ENCODE measurements at places on chromosomes 13 and 19.

DNA sequence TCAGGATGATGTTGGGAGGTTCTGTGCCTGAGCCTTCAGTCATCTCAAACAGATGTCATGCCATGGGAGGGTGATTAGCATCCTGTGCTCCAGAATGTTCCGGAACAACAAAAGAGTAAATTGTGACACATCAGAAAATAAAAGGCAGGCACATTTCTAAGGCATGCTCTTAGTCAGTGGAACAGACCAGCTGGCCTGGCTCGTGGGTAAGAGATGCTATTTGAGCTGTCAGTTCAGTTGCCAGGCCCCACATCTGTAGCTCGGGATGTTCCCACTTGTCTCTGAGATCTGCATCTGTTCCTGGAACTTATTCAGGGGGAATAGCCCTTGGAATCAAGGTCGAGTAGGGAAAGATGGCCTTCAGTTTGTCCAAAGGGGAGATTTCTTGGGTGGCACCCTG is 26.0 kb downstream of the OLFM4 start:
- no peak for DNase-seq

- no peak for DNase-seq
These were observed 673 bp downstream of the CTU1 start for GRCh38 chr19:51107406-51108065.

- DNase-seq, result no peak
These were observed 39.4 kb downstream of the ADPRHL1 start for GRCh38 chr13:113413898-113414282.

- DNase-seq, result no peak
These were observed 188.5 kb downstream of the FOXO1 start for GRCh38 chr13:40477623-40478608.

DNA sequence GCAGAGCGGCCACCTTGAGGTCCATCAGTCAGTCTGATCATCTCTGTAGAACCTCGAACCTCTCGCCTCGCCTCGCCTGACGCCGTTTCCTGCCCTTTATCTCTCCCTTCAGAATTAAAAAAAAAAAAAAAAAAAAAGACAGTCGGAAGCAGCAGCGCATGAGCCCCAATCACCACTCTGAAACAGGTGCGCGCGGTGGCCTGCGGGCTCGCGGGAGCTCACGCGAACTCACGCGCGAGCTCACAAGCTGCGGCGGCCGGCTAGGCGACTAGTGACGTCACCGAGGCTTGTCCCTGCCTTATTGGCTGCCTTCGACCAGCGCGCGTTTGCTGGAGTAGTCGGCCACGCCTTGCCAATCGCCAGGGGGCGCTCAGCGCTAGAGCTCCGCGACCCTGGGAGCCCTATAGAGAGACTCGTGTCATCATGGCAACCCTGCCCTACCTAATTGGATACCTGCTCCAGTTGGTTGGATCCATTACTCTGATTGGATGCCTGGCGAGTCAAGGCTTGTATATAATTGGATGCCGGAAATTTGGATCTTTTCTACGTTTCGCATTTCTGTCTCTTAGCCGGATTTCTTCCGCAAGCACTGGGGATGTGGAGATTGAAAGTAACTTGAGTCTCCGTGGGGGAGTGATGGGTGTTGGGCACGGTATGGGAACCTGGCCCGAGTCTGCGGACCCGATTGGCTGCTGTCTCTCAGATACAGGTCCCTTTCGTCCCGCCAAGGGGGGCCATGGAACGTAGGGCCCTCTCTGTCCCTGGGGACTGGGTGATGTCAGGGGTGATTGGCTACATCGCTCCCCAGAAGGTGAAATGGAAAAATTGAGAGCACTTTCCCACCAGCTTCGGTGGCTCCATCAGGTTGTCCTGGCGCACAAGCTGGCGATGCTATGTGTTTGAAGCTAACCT is 31.6 kb downstream of the SYT3 start:
- no peak for DNase-seq

GRCh38 chr19:41189425-41190065 is 3.5 kb upstream of the CYP2S1 start:
- DNase-seq, result no peak

DNA sequence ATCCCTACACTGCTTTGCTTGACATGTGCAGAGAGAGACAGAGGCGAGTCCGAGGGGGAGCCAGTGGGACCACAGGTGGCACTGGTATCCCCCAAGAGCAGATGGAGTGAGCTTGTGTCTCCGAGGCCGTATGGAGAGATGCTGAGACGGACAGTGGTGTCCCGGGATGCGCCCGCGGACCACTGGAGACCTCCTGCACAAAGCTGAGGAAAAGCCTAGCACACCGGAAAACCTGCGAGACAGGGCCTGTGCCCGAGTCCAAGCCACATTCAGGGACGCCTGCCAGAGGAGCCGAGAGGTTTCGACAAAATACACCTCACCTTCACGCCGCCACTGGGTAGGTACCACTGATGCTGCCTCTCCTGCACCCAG is 66.0 kb upstream of the ZNF527 start:
- no peak for DNase-seq

DNA sequence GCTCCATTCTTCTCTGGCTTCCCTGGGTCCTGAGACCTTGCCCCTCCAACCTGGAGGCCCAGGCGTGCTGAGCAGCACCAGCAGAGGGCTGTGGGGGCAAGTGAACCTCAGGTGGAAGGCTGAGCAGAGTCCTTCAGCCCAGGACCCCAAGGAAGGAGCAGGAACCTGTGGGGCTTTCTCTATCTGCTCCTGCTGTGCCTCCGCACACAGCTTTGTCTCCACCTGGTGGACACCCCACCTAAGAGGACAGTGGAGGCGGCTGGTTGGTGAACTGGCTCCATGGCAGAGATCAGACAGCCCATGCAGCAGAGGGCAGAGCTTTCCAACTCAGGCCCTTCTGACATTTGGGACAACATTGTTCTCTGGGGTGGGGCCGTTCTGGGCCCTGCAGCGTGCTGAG is 19.7 kb downstream of the ZFR2 start:
- no peak for DNase-seq

DNA sequence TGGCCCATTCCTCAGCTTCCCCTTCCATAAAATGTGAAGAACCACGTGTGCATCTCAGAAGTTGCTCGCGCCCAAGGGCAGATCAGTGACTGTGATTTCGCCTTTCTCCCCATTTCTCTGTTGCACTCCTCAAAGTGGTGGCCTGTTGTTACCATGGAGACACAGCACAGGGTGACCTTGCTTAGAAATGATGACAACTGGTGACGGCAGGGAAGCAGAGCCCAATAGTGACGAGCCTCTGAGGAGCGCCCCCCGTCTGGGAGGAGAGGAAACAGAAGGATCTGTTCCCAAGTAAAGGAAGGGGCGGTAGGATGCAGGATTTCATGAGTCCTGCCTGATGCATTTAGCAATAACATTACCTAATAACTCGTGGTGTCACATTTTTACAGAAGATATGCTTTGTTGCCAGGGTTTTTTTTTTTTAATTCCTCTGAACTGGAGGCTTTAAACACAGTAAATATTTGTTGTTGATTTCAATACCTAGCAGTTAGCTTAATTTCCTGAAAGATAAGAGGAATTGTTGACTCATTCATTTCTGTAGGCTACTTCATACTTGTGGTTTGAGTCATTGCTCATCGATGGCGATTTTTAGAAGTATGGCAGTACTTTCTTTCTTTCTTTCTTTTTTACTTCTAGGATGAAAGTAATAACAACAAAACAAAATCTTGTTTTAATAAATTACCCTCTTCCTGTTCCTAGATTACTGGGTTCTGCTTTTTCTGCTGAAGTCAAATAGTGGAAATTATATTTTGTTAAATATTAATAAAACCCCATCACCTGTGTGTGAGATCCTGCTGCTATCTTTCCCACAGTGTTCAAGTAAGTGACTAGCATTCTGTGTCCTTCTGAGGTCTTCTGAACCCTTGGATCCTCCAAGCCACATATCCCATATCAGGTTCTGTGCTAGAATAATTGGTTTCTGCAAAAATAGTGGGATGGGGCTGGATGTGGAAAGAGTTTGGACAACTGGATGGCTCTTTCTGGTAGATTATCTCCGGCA is 36.0 kb downstream of the MBNL2 start:
- no peak for DNase-seq

GRCh38 chr13:99977912-99978798 is 3.4 kb upstream of the ZIC2 start:
- no peak for DNase-seq

DNA sequence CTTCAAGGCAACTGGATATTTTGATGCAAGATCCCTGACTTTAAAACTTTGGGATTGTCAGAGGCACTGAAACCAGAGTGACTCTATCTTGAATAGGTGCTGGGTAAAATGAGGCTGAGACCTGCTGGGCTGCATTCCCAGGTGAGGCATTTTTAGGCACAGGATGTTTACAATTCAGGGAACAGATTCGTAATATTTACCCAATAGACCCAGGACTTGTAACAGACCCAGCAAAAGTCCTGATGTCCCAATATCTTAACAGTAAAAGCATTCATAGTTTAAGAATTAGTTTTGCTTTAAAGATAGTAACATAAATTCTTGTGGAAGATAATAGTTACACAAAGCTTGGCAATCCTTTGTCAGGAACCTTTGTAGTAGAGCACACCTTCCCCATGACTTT is 166.2 kb downstream of the FGF14 start:
- DNase-seq, result no peak

DNA sequence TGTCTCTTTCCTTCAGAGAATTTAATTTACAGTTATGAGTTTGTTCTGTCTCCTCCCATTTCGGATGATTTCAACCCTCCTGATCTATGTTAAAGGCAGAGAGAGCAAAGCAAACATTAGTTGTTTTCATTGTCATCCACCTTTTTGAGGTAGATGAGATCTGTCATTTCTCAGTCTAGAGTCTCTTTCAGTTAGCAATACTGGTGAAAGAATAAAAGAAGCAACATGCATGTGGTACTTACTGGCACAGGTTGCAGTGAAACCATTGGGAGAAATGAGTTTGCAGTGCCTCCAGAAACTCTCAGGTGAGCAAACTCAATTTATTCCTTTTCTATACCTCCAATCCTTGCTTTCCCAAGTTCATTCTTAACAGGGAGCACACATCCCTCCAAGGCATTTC is 99.4 kb downstream of the RBM26 start:
- DNase-seq, result no peak

GRCh38 chr19:52507266-52507665 is 20.2 kb upstream of the ZNF808 start:
- no peak for DNase-seq

- DNase-seq, result no peak
These were observed 3.4 kb downstream of the DNMT1 start for GRCh38 chr19:10191347-10191746.

Data from NCI-H2107 (cell line).